H54 (cell line): ENCODE measurements at places on chromosomes 3 and 15.

DNA sequence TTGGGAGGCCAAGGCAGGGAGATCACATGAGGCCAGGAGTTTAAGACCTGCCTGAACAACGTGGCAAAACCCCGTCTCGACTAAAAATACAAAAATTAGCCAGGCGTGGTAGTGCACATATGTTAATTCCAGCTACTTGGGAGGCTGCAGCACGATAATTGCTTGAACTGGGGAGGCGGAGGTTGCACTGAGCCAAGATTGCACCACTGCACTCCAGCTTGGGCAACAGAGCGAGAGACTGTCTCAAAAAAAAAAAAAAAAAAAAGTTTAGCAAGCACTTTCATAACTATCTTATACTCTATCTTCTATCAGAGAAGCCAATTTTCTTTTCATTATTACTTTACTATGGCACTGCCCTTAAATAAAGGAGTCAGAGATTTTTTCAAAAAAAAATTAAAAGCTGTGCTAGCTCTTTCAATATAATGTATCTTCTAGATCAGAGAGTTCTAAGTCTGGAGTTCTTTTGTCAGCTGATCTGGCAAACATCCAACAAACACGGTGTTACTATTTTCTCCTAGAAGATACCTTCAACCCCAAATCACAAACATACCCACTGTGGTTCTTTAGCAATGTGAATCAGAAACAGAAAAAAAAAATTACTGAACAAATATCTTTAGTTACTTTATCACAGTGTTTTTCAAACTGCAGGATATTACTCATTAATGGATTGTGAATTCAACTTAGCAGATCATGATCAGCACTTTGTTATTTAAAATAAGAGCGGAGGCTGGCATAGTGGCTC lies 3.0 kb downstream of the ZNF770 start:
- no peak for DNase-seq

DNA sequence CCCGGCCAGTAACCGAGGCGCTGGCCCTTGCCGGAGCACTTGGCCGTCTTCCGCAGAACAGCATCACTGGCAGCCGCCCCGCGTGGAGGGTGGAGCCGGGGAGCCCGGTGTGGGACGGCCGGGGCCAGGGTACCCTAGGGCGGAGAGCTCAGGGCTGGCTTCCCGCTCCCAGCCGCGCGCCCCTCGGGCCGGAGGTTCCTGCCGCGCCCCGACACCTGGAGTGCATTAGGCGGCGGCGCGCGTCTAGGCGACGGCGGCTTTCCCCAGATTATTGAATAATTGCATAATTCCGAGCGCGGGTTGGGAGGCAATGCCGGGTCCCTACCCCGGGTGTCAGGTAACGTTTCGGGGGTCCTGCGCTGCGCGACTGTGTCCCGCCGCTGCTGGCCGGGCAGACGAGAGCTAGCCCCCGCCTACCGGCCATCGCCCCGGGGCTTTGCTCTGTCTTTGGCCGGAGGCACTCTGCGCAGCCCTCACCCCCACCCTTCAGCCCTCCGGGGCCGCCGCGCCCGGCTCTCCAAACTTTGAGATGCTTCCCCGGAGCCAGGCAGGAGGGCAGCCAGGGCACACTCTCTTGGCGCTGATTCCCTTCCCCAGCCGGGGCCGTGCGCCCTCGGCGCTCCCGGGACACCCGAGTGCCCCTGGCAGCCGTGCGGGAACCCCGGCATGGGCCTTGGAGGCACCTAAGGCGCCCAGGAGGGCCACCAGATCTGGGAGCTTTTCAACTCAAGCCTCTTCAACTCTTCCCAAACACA lies 749 bp downstream of the ITGA11 start:
- no peak for DNase-seq

DNA sequence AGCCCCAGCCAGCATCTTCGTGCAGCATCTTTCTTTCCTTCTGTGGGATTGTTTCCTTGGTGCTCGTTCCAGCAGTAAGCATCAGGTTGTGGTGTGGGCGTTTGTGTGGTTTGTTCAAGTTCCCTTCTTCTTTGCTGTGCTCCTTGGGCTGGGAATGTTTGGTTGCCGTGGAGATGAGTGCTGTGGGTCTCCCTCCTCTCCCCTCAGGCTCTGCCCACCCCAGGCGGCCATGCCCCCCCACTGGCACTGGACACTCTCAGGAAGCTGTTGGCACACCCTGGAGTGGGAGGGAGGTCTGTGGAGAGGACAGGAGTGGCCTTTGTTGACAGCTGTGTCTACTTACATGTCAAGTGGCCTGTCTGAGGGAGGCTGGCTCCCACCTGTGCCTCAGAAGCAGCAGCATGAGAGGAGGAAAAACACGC lies 46.5 kb upstream of the SACM1L start:
- DNase-seq = no peak

DNA sequence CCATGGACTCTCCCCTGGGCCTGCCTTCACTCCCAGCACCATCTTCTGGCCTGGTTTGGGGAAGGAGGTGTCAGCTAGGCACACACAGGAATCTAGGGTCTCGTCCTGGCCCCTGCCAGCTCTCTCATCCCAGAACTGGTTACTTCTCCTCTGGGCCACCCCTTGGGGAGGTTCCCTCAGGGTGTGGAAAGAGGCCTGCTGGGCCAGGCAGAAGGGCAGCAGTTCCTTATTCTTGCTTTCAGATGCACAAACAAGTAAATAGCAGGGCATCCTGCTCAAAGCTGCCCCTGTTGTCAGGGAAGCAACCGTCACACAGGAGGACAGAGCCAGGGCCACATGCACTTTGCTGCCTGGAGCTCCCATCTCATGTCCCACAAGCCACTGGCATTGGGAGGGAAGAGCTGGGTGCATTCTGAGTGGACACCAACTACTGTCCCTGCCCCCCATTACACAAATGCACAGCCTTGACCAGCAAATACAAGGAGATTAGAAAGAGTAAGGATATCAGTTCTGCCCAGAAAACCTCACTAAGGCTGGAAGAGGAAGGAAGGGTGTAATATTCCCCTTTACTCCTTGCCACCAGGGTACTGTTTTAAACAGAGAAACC lies 108.8 kb upstream of the HACD2 start:
- DNase-seq = no peak

- DNase-seq = no peak
These were observed 55.5 kb downstream of the NSUN3 start for GRCh38 chr3:94118390-94118789.

DNA sequence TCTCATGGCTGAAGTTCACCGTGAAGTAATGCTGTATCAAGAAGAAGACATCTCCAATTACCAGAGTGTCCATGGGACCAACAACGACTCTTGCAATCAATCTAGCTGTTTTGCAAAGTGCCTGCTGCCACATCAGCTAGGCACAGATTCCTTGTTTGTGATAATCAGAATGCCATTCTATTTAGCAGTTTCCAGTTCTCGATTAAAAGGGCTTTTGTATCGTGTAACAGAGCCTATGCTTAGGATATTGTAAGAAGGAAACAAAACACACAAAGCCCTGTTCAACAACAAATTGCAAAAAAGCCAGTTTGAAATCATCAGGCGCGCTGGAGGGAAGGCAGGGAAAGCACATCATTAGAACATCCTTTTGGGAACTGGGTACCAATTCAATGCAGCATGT lies 26.1 kb downstream of the RASGRF1 start:
- DNase-seq = no peak

- no peak for DNase-seq
These were observed 89.4 kb upstream of the ICE2 start for GRCh38 chr15:60568301-60568742.

DNA sequence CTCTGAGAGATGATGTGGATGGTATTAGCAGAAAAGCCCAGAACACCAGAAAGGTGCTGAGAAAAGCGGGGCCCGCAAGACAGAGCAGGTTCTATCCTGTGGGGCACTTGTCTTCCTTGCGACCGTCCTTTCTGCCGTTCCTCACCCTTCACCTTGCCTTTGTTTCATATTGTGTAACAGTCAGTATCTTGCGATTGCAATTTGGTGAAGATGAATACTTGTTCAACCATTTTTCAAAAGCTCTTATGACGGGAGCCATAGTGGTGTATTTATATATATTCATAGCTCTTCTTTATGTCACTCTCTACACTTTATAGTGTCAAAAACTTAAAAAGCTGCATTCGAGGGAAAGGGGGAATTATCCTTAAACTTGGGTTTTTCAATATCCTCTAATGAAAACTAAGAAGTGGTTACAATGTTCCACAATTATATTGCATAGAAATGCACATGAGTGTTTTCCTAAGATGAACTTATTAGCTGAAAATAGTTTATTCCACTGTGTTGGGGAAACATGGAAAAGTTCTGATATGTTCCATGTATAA lies 797 bp downstream of the MAP3K13 start:
- DNase-seq = no peak

- no peak for DNase-seq
These were observed 17.4 kb downstream of the SLC35A5 start for GRCh38 chr3:112579232-112579631.

GRCh38 chr3:155335724-155336354 lies 42.4 kb upstream of the STRIT1 start:
- no peak for DNase-seq

- DNase-seq = no peak
These were observed 294.0 kb downstream of the DIPK2A start for GRCh38 chr3:144265542-144266100.

GRCh38 chr15:32786906-32787305 lies 69.1 kb downstream of the GREM1 start:
- DNase-seq = no peak

GRCh38 chr3:32281570-32282106 lies 43.2 kb downstream of the CMTM8 start:
- DNase-seq = no peak

DNA sequence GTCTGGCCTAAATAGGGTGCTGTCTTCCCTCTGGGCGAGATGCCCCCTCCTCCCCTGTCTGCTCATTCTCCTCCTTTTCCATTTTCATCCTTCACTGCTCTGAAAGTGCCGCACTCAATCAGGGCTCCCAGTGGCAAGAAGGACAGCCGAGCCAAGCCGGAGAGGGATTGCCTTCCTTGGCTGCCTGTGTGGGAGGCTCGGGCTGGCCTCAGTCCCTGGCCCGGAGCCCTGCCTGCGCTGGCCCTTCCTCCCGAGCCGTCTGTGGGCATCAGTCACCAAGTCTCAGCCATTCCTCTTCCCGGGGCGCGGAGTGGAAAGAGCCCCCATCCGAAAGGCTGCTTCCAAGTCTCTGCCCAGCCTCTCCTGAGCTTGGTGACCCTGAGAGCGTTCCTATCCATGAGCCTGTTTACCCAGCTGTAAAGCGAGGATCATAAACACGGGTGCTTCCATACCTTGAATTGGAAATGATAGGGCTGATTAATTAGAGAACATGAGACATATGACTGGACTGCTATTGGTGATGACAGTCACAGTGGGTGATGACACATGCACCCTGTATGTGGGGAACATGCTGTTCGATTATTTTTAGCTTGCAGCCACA lies 59.1 kb upstream of the TLE3 start:
- peak; percentile 13 for DNase-seq

DNA sequence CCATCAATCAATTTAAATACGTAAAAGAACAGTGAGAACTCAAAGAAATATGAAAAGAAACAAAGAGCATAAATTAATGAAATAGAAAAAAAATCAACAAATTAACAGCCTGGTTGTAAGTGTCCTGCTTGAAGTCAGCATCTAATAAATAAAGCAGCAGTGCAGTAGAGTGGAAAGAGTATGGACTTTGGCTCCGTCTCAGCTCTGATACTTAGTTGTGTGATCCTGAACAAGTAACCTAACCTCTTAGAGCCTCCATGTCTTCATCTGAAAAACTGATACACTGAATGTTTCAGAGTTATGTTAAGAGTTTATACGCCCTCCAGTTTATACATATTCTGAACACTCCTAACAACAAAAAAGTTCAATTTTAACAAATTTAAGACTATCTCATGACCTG lies 44.6 kb downstream of the TFDP2 start:
- no peak for DNase-seq

DNA sequence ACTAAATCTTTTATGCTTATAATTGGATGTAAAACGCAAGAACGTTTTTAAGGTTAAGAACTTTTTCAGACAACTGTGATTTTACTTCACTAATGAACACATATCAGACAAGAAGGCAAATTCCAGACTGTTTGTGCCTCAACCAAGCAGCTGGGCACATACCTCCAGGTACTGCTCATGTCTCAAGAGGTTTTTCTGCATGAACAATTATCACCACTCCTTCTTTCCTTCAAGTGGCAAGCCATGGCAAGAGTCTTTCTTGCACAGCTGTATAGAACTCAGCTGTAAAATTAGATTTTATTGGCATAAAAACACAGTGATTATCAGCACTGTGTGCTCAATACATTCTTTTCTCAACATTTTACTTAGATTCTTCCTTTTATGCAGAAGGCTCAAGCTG lies 64.3 kb downstream of the FNDC3B start:
- DNase-seq = no peak

DNA sequence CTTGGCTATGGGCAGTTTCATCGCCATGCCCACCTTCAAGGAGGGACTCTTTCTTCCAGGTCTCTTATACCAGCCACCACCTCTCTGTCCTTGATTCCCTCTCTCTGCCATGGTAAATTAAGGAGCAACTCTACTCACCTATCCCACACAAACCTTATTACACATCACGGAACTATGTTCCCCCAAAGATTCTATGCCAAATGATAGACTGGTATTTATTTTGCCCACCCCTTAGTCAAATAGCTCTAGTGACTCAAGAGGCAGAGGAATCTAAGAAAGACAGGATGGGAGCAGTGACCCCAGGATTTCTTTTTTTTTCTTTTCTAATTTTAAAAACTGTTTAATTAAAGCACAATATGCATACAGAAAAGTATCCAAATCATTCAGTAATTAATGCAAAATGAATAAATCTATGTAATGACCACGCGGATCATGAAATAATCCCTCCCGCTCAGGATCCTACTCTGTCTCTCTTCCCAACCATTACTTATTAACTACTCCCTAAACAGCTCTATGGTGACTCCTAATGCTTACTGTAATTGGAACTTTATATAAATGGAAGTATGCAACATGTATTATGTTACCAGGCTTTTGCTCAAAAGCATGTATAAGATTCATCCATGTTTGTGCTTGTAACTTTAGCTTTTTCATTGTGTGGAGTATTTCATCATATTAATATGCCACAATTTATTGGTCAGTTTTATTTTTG lies 410.8 kb upstream of the RASGRP1 start:
- DNase-seq = no peak

DNA sequence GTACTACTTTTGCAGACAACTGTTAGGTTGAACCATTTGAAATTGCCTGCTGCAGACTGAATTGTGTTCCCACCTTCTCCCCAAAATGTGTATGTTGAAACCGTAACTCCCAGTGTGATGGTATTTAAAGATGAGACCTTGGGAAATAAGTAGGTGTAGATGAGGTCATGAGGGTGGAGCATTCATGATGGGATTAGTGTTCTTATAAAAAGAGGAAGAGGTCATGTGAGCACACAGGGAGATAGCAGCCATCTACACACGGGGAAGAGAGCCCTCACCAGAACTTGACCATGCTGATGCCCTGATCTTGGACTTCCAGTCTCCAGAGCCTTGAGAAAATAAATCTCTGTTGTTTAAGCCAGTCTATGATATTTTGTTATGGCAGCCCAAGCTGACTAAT lies 17.4 kb upstream of the FHIT start:
- no peak for DNase-seq
